ENCODE measurements at places on chromosomes 13 and 19. TPM values are rescaled to one million over a fixed set of nuclear protein-coding genes. Genes with fewer than 3 reads are reported as not detected.

TBC1D17 gene
- 17.4 TPM for total RNA-seq

PRRG2 gene
- total RNA-seq, result 0.56 TPM

KLK3 gene
- total RNA-seq, result not detected

NLRP5 gene
- not detected for total RNA-seq

ADPRHL1 gene
- total RNA-seq, result 14.4 TPM

SRRM5 gene
- total RNA-seq, result 0.79 TPM

SYT5 gene
- total RNA-seq, result 6.1 TPM

RFPL4AL1 gene
- total RNA-seq, result not detected

CGB2 gene
- not detected for total RNA-seq

CYP4F8 gene
- not detected for total RNA-seq
